Colonic mucosa (tissue), 4 donors: ENCODE measurements at places on chromosomes 4 and X. TPM values are rescaled to one million over a fixed set of nuclear protein-coding genes. Genes with fewer than 3 reads are reported as not detected.

DNA sequence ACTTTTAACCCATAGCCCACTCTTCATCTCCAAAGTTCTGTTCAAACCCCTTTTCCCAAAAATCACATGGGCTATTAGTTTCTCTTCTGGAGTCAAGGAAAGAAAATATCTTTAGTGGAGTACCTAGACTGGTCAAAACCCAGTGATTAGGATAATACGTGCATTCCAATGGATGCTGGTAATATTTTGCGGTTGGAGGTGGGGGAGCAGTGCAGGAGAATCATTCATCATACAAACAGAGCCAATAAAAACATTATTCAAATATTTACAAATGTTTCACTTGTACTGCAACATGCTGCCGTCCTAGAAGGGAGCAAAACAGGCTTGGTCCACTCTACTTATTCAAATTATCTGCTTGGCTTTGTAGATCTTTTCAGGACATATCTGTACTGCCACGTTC is 57.2 kb upstream of the RAB9B start:
- no peak overlapping the region for H3K27ac ChIP-seq
- H3K4me3 ChIP-seq: no peak overlapping the region
- H3K36me3 ChIP-seq: no peaks in the 10 kb centered on the region
- DNase-seq: no peak
- no peaks in the 10 kb centered on the region for H3K4me1 ChIP-seq
- H3K27me3 ChIP-seq: no peaks in the 10 kb centered on the region

The MAD2L1 gene
- total RNA-seq: 35.9 TPM

DNA sequence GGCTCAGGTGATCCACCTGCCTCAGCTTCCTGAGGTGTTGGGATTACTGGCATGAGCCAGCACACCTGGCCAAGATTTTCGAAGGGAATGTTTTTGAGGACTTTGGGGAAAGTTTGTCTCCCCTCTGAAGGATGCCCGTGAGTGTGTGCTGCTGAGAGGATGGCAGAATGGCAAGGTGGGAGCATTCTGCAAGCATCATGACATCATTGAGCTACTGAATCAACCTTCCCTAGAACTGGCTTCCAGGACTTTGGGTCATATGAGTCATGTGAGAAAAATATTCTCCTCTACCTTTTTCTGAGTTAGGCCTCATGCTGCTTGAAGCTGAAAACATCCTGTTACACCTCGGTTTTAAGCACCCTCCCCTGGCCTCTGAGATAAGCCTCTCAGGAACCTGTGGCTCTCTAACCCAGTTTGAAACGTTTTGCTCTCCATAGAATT is 31.0 kb downstream of the TMEM131L start:
- no peaks in the 10 kb centered on the region for H3K36me3 ChIP-seq
- no peak overlapping the region for H3K4me3 ChIP-seq
- DNase-seq: no peak
- H3K4me1 ChIP-seq: no peaks in the 10 kb centered on the region
- H3K27ac ChIP-seq: peak overlapping the region; percentile 24

The ADH1C gene
- total RNA-seq: 140 TPM

DNA sequence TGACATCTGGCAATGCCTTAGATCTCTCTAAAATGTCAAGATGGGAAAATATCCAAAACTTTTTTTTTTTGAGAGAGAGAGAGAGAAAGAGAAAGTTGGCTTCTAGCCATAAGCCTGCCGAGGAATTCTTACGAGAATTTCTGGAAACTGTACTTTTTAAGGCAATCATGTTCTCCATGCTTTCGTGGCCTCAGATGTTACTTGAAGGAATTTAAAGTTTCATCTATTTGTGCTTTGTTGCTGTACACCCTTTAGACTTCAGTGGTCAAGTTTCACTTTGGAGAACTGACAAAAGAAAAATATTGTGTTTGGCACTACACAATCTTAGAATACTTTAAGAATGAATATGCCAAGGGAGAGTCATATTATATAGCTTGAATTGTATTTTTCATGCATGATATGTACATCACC is 53.9 kb downstream of the FAT4 start:
- H3K4me1 ChIP-seq: no peaks in the 10 kb centered on the region
- H3K36me3 ChIP-seq: no peaks in the 10 kb centered on the region
- no peak overlapping the region for H3K4me3 ChIP-seq
- DNase-seq: no peak
- H3K27me3 ChIP-seq: no peaks in the 10 kb centered on the region

The GPR101 gene
- not detected for total RNA-seq

- no peaks in the 10 kb centered on the region for H3K36me3 ChIP-seq
- no peaks in the 10 kb centered on the region for H3K27me3 ChIP-seq
- H3K4me1 ChIP-seq: no peaks in the 10 kb centered on the region
- peak overlapping the region; percentile 37 for H3K4me3 ChIP-seq
- peak overlapping the region; percentile 54 for H3K27ac ChIP-seq
These were observed 579 bp downstream of the IL3RA start for GRCh38 chrX:1336948-1337779.

- no peaks in the 10 kb centered on the region for H3K36me3 ChIP-seq
These were observed 49.7 kb upstream of the GAB1 start for GRCh38 chr4:143286701-143287571.

The DCAF8L1 gene
- not detected for total RNA-seq

The BMX gene
- 1.4 TPM for total RNA-seq
